Skeletal muscle cell (primary cell): ENCODE measurements at places on chromosomes 16 and 17.

GRCh38 chr17:42310787-42311215, 22.5 kb downstream of the STAT5A start:
- no peak for DNase-seq

GRCh38 chr16:19678804-19679203, 39.2 kb downstream of the KNOP1 start:
- DNase-seq = no peak

GRCh38 chr17:76565728-76566612, 19.7 kb downstream of the ST6GALNAC2 start:
- no peak for DNase-seq

DNA sequence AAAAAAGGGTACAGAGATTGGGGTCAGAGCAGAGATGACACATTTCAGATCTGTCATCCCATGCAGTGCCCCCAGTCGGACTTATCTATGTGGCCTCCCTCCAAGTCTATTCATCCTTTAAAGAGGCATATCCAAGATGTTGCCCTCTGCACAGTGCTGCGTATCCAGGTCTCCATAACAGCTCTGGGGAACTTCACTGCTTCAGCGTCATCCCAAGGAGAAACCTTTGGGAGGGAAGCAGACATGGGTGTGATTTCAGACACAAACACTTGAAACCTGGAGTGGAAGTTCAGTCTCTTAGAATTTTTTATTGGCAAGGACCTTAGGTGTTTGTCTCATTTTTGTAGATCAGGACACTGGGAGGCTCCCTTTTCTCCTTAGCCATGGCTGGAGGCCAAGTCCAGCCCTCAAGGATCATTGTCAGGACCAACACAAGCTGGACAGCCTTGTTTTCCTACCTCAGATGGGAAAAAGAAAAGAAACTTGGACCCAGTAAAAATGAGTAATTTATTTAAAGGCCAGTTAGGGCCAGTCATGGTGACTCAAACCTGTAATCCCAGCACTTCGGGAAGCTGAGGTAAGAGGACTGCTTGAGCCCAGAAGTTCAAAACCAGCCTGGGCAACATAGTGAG, 23.9 kb upstream of the NLK start:
- no peak for DNase-seq

GRCh38 chr17:21280081-21280518, 4.4 kb upstream of the MAP2K3 start:
- no peak for DNase-seq

GRCh38 chr17:30517786-30518185, 40.6 kb downstream of the GOSR1 start:
- DNase-seq = no peak

DNA sequence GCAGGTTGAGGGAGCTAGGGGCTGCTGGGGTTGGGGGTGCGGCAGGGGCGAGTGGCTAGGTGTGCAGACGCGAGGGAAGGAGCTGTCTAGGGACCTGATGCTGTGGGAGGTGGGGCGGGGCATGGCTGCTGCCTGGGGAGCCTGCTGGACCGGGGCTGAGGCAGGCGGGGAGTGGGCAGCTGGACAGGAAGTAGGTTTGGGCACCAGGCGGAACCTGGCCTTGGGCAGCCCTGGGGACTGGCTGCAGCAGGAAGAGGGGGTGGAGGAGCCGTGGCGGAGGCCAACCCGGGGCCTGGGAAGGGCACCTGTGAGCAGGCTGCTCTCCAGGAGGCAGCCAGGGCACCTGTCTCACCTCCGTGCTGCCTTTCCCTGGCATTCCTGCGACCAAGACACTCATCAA, 5.9 kb upstream of the DNASE1L2 start:
- no peak for DNase-seq

- no peak for DNase-seq
Observed at GRCh38 chr16:27840311-27841060, 223.0 kb downstream of the GSG1L start.

DNA sequence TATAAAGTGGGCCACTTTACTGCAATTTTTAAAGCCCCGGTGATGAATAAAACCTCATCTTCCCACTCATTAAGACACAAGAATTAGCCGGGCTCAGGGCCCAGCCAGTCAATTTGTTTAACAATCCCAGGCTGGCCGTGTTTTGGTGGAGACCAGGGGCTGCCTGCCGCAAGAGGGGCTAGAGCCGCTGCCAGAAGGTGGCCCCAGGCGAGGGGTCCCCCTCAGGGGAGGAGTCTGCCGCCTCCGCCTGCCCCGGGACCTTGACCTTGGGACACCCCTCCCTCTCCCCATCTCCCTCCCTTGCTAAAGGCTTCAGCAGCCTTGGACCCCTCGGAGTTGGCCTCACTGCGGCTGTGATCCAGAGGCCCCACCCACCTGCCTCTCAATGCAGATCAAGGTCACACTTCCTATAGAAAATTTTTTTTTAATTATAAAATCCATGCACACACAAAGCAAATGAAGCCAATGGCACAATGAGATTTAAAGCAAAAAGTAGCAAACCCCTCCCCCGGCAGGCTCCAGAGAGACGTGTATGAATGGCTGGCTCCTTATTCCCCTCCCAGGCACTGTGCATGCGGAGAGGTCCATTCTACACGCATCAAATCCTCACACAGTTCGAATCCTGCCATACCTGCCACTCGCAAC, 23.0 kb upstream of the SLC38A10 start:
- no peak for DNase-seq
